ENCODE measurements at places on chromosomes 12 and 14.

- no peak for DNase-seq
These were observed 21.0 kb downstream of the DIO3 start for GRCh38 chr14:101582294-101582693.

DNA sequence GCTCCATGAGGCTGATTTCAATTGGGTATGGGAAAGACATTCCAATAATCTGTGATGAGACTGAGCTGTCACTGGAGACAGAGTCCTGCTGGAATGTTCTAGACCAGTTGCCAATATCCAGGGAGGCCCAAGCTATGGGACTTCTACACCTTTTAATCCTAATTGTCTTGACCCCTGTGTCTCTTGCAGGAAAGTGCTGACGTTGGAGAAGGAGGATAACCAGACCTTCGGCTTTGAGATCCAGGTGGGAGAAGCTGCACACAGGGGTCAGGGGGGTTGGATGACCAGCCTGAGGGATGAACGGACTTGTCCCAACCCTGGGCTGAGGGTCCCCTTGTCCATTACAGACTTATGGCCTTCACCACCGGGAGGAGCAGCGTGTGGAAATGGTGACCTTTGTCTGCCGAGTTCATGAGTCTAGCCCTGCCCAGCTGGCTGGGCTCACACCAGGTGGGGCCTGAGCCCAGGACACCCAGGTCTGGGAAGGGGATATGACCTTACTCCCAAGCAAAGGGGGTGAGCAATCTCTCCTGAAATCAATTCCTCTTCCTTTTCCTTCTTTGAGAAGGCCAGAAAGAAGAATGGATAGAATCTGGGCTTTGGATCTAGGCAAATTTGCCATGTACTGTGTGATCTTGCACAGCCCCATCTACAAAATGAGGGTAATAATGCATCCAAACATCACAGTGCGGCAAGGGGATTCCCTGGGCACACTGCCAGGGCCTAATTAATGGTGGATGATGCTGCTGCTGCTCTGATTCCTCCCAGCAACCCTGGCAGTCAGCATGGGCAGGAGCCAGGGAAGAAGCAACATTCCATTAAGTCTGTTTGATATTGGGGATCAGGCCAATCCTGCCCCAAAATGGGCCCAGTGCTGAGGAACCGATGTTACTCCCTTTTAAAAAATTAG is 4.2 kb downstream of the TAMALIN start:
- DNase-seq, result no peak

DNA sequence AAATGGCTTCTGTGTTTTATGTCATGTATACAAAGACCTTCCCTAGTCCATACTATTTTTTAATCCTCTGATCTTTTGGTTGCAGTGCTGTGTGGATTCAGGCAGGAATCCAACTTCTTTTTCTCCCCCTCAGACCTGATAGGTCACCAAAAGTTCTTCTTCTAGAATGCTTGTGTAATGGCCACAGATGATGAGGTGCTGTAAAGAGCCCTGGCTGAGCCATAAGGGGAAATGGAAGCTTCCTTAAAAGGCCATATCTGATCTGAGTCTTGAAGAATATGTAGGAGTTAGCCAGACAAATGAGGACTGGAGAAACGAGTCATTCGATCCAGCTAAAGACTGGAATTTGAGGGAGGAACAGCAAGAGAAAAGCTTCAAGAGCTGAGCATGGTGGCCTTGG is 353.9 kb downstream of the PCNX1 start:
- DNase-seq, result no peak

- no peak for DNase-seq
These were observed 266.0 kb downstream of the ERC1 start for GRCh38 chr12:1256991-1257390.

DNA sequence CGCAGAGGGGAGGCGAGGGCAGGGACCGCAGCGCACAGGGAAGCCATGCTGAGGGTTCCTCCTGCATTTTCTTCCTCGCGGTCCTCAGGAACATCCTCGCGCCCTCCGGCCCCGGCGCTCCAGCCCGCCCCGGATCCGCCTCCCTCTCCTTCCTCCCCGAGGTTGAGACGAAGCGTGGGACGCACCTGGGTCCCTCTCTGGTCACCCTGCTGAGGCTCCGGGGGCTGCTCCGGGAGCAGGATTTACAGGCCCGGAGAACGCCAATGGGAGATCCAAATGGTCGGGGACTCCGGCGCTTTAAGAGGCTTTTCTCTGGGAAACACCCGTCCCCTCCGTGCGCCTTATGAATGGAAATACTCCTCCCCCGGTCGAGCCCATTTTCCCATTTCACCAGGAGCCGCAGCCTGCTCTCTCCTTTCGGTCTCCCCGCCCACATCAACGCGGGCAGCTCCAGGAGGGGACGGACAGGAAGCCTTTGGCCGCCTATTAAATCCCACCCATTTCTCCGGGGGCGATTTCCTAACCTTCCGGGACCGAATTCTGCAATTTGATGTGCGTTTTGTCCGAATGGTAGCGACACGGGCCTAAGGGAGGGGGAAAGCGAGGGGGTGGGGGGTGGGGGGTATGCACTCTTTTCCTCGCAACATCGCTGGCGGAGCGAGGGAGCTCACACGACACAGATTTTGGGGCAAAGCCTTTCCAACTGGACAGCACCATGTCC is at the start of gene UNC79:
TSS of gene UNC79 (plus strand) at position 625 of the 721 bp plus-strand sequence. CDS start at position 716, 91 bp downstream.
- peak; percentile 73 for DNase-seq

- peak; percentile 72 for DNase-seq
These were observed 1.3 kb upstream of the CD63 start for GRCh38 chr12:55729819-55730818.

GRCh38 chr12:115194448-115194847 is 510.5 kb upstream of the TBX3 start:
- no peak for DNase-seq

DNA sequence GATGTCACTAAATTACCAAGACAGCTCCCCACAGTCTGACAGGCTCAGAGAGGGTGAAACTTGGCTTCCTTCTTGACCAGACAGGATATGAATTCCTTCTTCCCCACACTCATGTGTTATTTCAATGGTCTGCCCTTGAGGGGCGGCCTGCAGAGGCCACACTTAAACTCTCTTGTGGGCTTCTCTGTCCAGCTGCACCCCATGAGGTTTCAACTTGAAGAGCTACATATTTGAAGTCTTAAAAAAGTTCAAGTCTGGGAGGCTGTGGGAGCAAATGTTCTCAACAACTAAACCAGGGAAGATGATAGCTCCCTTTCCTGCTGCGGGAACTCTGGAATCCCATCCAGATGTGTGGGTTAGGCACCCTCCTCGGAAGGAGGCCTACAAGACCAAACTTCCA is 98.3 kb downstream of the TTC7B start:
- DNase-seq, result no peak

DNA sequence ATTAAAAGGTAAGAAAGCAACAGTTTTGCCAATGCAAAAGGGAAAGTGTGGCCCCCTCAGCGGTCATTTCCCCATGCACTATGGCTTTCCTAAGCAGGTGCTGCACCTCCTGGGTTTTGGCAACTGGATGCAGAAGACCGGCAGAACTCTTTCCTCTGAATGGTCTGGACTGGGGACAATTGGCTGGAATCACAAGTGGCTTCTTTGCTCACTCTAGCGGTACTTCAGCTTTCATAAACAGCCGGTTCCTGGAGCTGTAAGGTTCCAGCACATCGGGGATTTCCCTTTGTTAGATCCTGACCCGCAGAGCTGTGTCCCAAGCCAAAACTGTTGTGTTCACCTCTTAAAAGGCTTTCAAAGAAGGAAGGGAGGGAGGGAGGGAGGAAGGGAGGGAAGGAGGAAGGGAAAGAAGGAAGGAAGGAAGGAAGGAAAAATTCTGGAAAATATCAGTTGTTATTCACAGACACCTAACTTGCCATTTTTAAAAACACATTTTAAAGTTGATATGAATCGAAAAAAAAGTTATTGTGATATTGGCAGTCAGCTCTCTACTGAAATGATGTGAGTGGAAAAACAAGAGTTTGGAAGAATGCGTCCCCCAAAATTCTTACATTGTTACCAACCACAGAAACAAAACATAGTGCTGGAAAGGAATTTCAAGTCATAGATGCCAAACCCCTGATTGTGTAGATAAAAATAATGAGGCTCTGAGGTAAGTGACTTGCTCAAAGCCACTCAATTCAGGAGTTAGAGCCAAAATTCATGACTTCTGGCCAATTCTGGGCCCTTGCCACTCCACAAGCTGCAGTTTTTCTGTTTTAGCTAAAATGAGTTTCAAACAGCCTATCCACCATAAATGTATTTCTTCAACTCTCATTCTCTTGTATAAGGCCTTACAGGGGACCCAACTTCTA is 220.6 kb upstream of the HMGA2 start:
- DNase-seq, result no peak

DNA sequence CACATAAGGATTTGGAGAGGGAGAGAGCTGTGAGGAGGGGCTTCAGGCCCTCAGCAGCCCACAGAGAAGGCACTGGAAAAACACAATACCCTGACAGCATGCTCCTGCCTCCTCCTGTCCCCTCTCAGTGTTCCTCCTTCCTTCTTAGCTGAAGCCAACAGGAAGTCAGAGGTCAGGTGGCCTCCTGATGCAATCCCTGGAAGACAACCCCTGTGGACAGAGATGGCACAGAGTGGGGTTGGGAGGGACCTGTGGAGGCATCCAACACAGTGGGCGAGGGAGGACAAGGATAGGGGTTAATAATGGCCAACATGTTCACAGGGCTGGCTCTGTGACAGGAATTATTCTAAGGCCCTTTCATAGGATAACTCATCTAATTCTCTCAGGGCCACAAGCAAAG is 15.4 kb upstream of the IFI27L2 start:
- no peak for DNase-seq

DNA sequence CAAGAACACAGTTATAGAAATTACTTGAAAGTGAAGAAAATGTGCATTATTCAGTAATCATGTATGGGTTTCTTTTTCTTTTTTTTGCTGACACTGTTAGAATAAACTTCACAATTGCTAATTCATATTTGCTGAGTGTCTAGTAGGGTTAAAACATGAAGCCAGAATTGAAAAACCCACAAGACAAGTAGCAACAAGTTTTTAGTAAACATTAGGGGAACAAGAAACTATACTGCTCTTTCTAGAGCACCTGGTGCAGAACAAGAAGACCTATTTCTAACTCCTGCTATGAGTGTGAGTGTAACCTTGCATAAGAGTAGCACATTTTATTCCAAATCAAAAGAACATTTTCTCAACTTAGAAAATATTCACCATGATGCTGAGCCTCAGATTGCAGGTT is 83.2 kb downstream of the ITPR2 start:
- no peak for DNase-seq

DNA sequence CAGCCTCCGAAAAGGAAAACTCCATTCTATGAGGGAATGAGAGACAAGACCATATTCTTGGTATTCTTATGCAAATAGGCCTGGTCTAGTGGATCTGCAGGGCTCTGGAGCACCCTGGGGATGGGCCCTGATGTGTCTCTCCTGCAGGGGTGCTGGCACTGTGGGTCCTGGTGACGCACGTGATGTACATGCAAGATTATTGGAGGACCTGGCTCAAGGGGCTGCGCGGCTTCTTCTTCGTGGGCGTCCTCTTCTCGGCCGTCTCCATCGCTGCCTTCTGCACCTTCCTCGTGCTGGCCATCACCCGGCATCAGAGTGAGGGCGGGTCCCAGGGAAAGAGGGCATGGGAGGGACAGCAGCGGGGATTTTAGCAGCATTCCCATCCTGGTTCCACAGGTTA is 5.8 kb downstream of the SLC48A1 start:
- peak; percentile 53 for DNase-seq
